ENCODE measurements at places on chromosomes 1 and 21.

- no peak for DNase-seq
These were observed 1.9 kb upstream of the SFT2D2 start for GRCh38 chr1:168223681-168224540.

GRCh38 chr1:224127925-224128819, 14.3 kb downstream of the FBXO28 start:
- no peak for DNase-seq

DNA sequence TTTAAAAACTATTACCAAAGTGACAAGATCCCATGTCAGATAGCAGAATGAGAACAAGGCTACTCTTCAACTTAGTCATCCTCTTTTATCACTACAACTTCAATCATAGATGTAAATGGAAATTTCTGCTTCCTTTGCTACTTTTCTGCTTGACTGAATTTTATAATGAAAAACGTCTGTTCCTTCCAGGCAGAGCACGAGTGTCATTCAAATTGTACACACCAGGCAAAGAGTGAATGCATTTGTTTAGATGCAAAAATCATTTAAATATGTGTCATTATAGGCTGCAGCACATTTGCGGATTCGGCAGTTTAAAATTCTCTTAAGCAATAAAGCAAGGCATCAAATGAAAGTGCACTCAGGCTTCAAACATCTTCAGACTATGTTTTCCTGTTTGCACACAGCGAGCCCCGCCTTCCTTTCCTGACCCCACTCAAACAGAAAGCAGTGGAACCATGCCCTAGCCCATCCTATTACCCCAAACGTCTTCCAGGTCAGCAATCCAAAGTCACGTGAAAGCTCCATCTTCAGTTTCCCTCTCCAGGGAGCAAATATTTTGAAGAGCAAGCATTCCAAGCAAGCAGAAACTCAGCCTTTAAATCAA, 99.6 kb downstream of the APP start:
- peak; percentile 37 for DNase-seq

DNA sequence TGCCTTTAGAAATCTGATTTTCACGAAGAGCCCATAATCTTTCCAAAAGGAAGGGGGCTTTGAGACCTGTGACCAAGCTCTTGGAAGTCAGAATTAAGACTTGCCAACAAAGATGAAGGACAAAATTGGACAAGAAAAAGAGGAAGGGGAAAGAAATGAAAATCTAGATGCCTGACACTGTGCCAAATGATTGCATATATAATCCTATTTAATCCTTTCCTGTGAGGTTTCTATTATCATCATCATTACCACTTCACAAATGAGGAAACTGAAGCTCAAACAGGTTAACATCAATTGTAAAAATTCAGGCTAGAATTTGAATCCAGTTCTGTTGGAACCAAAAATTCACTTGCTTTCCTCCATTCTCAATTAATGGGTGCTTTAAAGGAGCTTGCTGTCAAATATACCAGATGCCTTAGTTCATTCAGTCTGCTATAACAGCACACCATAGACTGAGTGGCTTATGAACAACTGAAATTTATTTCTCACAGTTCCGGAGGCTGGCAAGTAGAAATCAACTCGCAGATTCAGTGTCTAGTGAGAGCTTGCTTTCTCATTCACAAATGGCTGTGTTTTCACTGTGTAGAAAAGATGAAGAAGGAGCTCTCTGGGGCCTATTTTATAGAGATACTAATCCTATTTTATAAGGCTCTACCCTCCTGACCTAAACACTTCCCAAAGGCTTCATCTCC, 197.5 kb upstream of the ST6GALNAC5 start:
- DNase-seq = no peak

All from stromal cell of bone marrow (primary cell).